ENCODE measurements at places on chromosomes 1 and 21.

DNA sequence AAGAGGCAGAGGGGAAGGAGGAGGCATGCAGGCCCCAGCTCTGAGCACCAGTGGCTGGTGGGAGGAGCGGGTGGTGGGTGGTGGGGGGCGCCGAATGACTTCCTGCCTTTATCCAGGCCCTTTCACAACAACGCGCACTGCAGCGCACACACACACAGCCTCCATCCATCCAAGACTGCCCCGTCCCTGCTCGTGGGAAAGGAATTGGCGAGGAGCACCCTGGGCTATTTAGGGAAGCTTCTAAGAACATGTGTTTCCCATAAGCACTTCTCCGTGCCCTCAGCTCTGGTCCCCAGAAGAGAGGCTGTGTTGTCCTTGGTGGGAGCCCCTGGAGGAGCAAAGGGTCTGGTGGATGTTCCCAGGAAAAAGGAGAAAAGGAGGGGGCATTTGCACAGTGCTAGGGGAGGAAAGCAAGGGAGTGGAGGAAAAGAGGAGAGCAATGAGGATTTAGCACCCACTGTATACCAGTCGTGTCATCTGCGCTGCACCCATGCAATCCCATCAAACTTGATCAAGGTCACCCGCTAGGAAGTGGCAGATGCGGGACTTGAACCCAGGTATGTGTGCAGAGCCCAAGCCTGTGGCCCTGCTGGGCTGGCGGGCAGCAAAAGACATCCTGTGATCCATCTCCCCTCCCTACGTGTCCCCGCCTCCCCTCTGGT lies 28.1 kb downstream of the EPHA2 start:
- no peak for DNase-seq

- DNase-seq: no peak
Observed at GRCh38 chr1:145845144-145845513, 301 bp upstream of the NUDT17 start.

DNA sequence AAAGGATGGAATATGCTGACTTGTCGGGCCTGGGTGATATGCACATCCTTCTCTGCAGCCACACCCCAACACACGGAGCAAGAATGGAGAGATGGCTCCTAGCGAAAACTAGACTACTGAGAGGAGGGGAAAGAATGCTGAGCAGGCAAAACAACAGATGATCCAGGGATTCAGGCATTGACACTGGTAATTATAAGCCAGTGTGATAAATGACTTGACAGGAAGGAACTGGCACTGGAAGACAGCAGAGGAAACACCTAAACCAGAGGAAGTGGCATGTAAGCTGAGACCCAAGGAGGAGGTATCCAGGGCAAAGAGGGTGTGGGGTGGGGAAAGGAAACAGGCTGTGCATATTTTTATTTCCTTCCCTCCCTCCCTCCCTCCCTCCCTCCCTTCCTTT lies 31.7 kb upstream of the KHDRBS1 start:
- no peak for DNase-seq

- no peak for DNase-seq
Observed at GRCh38 chr1:110860174-110860573, 12.8 kb upstream of the CD53 start.

GRCh38 chr1:94921977-94922376 lies 4.9 kb downstream of the CNN3 start:
- DNase-seq: no peak

- no peak for DNase-seq
Observed at GRCh38 chr1:212291505-212292134, 6.4 kb downstream of the PPP2R5A start.

- DNase-seq: no peak
Observed at GRCh38 chr1:39395357-39395831, 96.0 kb upstream of the BMP8A start.

All from stimulated activated CD4-positive, alpha-beta T cell treated with anti-CD3 and anti-CD28 coated beads, TNF-alpha, amount 100 ng/mL, for 4 hours (primary cell).